Astrocyte of the spinal cord (primary cell): ENCODE measurements at places on chromosomes 12 and 14.
A peak's percentile ranks its signal among the peaks of the same experiment; 100 is the strongest.

DNA sequence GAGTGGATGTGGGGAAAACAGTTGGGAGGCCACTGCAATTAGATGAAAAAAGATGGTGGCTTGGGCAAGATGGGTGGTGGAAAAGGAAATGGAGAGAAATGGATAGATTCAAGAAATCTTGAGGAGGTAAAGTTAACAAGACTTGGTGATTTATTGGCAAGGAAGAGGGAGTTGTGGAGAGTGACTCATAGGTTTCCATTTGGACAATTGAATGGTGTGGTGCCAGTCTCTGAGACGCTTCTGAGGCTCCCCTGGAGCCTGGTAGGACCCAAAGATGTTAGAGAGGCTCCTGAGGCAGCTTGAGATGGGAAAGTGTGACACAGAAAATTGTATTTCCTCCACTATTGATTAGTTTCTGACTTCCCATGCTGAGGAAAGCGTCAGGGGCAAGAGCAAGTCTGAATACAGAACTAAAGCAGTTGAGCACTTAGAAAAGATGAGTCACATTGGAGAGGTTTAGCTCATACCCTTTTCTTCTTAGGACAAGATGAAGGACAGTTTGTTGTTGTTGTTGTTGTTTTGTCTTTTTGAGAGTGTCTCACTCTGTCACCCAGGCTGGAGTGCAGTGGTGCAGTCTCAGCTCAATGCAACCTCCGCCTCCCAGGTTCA lies 4.5 kb downstream of the PRPF40B start:
- peak; percentile 66 for DNase-seq

- no peak for DNase-seq
Observed at GRCh38 chr12:2854669-2855453, 2.0 kb downstream of the TEX52 start.

DNA sequence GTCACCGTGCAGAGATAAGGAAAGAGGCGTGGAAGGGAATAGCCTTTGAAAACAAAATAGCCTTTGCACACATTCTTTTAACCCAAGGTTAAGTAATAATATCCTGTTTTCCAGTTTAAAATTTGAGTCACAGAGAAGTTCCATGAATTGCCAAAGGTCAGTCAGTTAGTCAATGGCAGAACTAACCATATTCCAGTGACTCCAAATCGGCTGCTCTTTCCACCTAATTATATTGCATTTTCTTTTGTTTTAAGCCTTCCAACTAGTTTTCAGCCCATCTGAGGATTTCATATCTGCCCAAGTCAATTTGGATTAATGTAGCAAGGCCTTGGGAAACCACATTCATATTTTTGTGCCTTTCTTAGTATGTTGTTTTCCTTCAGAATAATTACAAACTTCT lies 373.0 kb downstream of the CCDC91 start:
- no peak for DNase-seq

DNA sequence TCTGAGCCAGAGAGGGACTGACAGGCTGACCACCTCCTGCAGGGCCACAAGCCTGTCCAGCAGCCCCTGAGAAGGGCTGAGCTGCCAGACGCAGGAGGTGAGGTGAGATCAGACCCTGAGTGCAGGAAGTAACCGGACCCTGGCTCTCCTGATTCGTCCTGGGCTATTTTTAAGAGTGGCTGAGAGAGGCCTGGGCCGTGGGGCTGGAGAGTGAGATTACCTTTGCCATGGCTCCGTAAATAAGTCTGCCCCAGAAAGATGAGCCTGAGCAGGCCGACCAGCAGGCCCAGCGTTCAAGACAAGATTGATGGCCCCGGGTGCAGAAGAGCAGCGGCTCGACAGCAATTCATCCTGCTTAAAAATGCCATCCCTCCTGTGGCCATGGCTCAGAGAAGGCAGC lies 54.2 kb downstream of the SPTB start:
- no peak for DNase-seq

GRCh38 chr14:103488960-103489359 lies 33.7 kb downstream of the CKB start:
- peak; percentile 57 for DNase-seq

DNA sequence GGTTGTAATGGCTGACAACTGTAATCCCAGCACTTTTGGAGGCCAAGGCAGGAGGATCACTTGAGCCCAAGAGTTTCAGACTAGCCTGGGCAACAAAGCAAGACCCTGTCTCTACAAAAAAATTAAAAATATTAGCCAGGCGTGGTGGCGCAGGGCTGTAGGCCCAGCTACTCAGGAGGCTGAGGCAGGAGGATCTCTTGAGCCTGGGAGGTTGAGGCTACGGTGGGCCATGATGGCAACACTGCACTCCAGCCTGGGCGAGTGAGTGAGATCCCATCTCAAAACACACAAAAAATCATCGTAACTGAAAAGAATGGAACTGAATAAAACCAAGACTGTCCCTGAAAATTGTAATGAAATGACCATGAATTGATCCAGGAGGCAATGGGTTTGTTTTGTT lies 6.1 kb downstream of the CAMKK2 start:
- no peak for DNase-seq

- DNase-seq, result no peak
Observed at GRCh38 chr14:86625637-86626036, 1095.7 kb downstream of the FLRT2 start.

- no peak for DNase-seq
Observed at GRCh38 chr12:106684497-106684896, 90.0 kb upstream of the RIC8B start.

DNA sequence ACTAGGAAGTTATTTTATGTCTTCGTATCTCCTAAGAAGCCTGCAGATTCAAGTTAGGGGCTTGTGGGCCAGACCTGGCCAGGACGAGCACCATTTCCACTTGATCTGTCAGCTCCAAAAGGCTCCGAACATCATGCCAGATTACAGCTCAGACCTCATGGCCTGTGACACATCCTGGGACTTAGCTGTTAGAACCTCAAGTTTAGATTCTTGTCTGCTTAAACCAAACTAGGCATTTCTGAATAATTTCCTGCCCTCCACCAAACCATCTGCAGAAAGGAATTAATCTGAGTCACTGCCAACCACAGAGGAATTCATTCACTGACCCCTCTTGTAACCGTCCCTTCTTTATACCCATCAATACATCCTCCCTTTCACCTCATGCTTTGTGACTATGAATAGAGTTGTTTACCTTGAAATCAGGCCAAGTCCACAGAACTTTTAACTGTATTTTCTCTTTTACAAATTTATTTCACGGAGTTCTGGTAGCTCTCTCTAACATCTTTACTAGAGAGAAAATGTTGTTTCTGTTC lies 120.3 kb downstream of the FBXL14 start:
- peak; percentile 97 for DNase-seq

- no peak for DNase-seq
Observed at GRCh38 chr14:51208982-51209381, 31.1 kb upstream of the TMX1 start.

DNA sequence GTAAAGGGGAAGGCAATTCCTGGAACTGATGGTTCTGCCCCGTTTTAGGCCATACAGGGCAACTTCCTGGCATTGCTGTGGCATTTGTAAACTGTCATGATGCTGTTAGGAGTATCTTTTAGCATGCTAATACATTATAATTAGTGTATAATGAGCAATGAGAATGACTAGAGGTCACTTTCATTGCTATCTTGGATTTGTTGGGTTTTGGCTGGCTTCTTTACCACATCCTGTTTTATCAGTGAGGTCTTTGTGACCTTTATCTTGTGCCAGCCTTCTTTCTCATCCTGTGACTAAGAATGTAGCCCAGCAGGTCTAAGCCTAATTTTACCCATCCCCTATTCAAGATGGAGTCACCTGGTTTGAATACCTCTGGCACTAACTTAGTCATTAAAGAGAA lies 51.2 kb downstream of the TESPA1 start:
- no peak for DNase-seq

DNA sequence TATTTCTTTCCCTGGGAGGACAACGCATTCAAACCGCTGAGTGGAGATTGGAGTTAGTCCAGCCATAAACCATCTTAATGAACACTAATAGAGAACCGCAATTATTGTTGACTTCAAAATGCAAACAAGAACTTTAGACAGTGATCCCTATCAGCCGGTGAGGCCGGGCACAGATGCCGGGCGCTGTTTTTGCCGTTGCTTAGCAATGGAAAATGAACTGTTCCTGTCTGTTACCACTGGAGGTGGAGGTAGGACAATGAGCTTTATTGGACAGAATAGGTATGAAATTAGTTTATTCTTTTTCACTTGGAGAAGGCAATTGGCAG lies 216.8 kb downstream of the TTC8 start:
- DNase-seq, result no peak

DNA sequence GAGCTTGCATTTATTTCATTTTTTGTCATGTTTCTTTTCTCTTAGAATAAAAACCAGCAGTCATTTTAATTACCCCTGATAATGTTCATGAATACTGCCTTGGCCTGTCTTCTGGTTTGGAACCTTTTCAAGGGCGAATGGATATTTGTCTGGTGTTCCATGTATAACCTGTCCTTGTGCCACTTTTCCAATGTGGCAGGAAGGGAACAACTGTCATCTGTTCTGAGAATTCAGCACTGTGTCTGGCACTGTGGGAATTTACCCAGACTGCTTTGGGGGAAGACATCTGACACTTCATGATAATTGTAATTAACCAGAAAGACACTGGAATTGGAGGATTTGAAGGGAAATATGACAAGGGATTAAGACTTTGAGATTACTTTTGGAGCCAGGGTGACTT lies 352.8 kb downstream of the APAF1 start:
- DNase-seq, result no peak

DNA sequence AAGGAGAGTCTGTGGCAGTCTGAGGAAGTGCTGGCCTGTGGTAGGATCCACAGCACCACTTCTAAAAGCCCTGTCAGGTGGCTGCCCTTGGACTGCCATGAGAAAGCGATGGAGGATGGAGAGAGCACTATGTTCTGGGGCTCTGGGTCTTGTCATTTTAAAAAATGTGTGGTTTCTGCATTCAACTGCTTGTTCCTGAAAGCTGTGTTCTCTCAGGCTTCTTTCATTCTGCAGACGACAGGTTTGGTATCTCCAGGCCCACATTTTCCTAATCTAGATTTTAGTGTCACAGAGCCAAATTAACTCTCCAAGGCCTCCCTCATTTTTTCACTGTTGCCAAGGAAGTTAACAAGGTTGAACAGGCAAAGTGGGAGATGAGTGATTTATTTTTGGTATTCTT lies 10.5 kb downstream of the OVCH1 start:
- no peak for DNase-seq

DNA sequence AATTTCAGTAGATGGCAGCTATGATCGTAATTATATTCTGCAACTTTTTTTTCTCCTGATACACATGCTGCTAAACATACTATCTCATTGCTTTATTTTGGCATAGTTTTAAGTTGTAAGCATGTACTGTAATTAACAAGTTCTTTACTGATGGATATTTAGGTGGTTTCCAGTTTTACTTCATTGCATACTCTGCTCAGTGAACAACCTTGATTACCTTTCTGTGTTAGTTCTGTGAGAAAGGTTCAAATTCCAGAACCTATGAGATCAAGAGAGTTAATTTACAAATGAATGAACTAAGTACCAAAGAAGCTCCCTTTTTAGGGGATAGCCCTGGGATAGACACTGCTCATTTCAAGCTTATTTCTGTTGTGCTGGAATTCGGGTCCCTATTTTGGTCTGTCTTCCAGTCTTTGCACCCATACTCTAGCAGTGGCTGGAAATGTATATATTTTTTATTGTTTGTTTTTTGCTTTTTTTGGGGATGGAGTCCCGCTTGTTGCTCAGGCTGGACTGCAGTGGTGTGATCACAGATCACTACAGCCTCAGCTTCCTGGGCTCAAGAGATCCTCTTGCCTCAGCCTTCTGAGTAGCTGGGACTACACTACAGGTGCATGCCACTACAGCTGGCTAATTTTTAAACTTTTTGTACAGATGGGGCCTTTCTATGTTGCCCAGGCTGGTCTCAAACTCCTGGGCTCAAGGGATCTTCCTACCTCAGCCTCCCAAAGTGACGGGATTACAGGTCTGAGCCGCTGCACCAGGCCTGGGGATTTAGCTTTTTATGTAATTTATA lies 10.6 kb downstream of the PAPOLA start:
- DNase-seq, result no peak

DNA sequence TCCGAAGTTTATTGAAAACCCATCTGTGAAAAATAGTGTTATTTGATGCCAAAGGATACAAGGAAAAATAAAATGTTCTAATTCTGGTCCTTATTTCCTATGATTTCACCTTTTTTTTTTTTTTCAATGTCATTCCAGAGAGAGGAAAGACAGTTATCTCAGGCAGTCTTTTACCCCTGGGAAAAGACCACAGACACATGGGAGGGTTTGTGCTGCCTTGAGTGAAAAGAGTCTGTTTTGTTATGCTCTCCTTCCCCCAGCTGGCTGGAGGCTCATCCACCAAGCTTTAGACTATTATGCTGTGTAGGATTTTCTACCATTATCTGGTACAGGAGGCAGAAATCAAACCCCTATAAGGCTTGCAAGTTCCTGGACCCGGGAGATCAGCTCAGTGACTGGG lies 151.8 kb downstream of the CRADD start:
- DNase-seq, result no peak

- no peak for DNase-seq
Observed at GRCh38 chr12:52423661-52424500, 10.3 kb downstream of the KRT75 start.

DNA sequence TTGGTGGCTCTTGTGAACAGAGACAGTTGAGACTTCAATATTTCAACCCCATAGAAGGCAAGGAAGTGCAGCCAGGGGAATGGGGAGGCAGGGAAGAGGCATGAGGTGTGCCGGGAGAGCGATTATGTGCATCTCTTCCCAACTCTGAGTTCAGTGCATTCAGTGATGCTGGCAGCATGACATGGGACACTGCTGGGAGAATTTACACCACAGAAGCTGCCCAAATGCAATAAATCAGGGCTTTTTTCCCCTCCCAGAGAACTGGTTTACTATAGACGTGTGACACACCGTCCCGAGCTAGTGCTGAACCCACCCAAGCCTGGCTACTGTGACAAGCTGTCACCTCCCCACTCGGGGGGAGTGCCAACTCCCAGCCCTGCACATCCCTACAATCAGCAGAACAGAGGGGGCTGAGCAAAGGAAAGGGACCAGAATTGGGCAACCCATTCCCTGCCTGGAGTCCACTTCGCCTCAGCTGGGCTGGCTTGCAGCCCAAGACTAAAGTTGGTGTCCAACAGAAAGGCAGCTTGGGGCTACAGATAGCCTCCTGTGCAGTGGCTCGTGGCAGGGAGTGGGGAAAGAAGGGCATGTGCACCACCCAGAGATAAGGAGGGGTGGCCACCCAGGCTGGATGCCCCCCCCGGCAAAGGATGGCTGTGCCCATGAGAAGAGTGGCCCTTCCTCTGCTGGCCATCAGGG lies 16.7 kb downstream of the AHSA1 start:
- DNase-seq, result no peak

DNA sequence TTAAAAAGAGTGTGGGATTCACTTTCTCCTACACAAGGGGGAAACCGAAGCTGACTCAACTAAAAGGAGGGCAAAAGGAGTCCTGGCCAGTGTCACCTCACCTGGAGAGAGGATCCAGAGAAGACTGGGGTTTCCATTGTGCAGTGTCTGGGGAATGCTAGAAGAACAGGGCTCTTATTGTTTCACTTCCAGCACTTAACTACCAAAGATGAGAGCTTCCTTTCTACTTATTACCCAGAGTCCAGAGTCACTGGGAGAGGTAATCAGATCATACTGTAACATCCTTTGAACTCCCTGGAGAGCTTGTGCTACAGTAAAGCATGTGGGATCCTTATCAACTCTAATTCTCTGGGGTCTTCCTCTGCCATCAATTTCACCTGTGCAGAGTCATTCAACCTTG lies 148.4 kb upstream of the BCL2L14 start:
- DNase-seq, result no peak

GRCh38 chr12:101407049-101407435 lies 530 bp downstream of the ARL1 start:
- no peak for DNase-seq
